ENCODE measurements at places on chromosomes 1 and 21. TPM values are rescaled to one million over a fixed set of nuclear protein-coding genes. Genes with fewer than 3 reads are reported as not detected.
A peak's percentile ranks its signal among the peaks of the same experiment; 100 is the strongest.

- DNase-seq: no peak
Measured at GRCh38 chr1:99672038-99672437, 26.1 kb downstream of the PALMD start.

DNA sequence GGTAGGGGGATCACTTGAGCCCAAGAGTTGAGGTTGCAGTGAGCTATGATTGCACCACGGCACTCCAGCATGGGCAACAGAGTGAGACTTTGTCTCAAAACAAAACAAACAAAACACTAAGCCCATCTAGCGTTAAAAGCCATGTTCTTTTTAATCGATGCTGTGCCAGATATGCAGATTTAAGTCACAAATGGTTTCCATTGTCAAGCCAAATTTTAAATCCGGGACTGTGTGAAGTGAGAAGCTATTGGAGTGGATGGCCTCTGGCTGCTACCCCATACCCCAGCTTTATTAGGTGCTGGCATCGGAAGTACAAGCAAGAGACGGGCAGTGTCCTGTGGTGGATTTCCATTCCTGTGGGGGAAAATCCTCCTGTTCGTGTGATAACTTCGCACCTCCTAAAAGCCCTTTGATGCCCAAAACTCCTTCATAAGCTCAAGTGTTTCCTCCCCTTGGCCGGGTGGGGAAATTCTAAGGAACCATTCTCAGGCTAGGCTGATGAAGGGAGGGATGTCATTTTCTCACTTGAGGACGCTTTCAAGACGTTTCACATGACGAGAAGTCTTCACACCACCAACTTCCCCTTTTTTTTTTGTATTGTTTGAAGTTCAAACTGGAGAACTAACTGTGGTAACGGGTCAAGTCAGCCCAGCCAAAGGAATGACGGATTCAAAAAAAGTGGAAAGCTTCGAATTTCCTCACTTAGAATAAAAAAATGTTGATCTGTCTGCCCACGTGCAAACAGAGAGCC is 140.8 kb downstream of the KAZN start:
- peak; percentile 32 for DNase-seq

- DNase-seq: no peak
Measured at GRCh38 chr1:117232531-117232930, 21.8 kb upstream of the VTCN1 start.

DNA sequence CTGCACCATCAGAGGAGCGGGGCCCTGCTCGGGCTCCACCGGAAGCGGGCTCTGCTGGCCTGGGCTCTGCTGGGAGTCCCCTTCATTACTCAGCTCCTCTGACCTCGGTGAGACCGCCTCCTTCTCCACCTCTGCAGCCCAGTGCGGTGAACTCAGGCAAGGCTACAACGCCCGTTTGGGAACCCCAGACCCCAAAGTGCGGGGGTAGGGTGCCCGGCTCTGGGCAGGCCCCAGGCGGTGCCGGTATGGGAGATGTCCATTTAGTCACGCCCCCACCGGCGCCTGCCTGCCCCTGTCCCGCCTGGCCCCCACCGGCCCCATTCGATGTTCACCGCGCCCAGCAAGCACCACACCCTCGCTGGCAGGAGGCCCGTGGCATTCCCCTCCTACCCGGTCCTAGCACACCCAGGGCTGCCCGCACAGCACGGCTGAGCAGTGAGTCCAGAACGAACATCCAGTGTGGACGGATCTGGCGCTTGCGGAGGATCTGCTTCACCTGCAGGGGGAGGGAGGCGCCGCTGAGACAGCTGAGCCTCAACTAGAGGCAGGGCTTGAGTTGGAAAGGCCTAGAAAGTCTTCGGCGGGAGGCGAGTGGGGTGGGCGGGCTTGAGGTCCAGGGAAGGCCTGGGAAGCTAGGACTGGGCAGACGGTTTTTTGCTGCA is 10.0 kb downstream of the MAP3K6 start:
- DNase-seq: peak; percentile 18

DNA sequence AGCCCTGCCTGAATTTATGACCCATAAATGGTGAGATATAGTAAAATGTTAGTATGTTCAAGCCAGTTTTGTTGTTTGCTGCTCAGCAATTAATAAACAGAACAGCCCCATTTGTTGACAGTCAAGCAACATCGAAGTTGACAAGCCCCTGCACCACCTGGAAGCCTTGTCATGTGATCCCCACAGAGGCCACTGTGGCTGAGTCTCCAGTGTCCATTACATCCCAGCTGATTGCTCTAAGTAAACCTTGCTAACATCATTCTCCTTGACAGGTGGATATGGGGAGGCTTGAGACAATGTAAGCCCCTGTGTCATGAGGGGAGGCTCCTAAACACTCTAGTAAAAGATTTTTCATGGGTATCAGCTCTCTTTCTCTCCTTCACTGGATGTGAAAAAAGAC is 17.5 kb upstream of the TACSTD2 start:
- DNase-seq: no peak

REN gene
- not detected for polyA plus RNA-seq

PLEKHO1 gene
- polyA plus RNA-seq: 86.2 TPM

Measured in naive B cell (primary cell).